Activated CD4-positive, alpha-beta T cell treated with anti-CD3 and anti-CD28 coated beads, Interleukin-2, amount 10 ng/mL, durations not matched to agents 7 days and 5 days (primary cell): ENCODE measurements at places on chromosomes 7 and 10.
A peak's percentile ranks its signal among the peaks of the same experiment; 100 is the strongest.

- DNase-seq = peak; percentile 48
These were observed 650 bp upstream of the TM9SF3 start for GRCh38 chr10:96587264-96588059.

DNA sequence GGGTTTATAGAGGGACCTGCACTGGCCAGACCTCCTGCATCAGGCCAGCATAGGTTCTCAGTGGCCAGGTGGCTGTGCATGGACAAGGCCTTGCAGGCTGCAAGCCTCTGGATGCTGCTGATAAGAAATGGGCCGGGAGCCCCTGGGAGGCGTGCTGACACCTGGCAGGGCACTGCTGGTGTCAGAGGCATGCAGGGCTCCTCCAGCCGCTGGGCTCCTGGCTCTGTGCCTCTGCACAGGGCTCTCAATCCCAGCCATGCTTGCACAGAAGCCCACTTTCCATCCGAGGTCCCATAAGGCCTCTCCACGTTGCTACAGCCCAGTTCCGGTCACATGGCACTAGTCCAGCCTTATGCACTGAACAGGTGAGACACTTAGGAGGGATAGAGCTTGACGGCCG is 27.3 kb downstream of the ANTXRL start:
- DNase-seq = no peak

DNA sequence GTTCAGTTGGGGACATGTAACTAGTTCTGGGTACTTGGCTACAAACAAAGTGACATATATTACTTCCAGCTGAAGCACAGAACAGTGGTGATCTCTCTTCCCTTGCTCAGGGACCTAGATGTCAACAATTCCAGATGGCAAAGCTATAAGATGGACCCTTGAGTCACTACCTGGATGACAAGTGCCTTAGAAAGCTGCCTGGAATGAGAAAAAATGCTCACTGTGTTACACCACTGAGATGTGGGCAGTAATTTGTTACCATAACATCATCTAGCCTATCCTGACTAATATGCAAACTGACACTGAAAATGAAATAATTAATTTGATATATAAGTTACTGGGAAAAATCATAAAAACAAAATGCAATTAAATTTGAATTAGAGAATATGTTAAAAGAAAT is 16.4 kb upstream of the CTTNBP2 start:
- DNase-seq = no peak

GRCh38 chr7:5661942-5662341 is 119.5 kb downstream of the RNF216 start:
- DNase-seq = peak; percentile 16

DNA sequence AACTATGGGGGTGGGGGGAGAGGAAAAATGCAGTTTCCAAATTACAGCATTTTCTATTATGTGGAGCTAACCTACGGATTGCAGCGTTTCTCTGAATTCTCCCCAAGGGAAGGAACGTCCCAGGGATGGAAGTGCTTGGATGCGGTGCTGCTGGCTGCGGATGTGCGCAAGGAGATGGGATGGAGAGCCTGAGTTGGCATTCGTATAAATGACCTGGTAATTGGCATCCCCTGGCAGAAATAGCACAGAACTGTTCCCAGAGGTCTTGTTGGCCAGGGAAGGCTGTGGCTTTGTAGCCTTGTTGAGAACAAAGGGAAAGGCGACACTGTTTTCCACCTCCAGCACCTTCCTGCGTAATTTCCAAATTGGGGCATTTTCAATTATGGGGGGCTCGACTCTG is 2.7 kb downstream of the ORAI2 start:
- DNase-seq = no peak

DNA sequence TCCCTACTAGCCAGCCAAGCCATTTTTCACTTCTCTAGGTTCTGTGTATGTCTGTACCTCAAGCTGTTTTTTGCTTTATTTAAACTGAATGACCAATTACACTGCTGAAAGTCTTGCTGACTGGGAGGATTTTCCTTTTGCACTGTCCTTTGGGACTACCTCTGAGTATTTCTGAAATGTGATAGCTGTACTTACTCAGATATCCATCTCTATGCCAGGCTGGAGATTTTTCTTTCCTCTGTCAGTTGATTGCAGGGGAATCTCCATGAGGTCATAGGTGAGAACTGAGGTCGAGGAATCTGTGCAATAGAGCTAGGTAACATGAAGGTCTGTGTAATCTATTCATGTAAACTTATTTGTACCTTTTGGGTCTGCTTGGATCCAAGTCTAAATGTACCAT is 38.9 kb upstream of the ANKRD1 start:
- no peak for DNase-seq

DNA sequence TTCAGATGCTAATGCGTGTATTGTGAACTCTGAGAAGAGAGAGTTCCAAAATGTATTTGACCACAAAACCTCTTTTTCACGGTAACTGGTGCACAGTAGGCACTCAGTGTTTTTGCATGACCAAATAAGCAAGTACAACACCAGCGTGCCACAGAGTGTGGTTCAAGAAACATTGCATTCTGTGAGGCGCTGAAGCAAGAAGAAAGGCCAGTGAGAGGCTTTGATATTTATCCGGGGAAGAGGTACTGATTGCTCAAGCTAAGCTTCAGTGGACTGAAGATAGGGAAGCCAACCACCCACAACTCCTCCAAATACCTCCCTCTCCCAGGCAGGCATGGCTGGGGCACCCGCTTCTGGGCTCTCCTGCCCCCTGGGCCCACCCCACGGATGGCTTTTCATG is 611.2 kb downstream of the SDK1 start:
- DNase-seq = no peak

- DNase-seq = no peak
These were observed 1050.7 kb downstream of the SORCS3 start for GRCh38 chr10:105691811-105692210.

- no peak for DNase-seq
These were observed 85.3 kb upstream of the CCDC6 start for GRCh38 chr10:59991661-59992060.

GRCh38 chr7:1849351-1850041 is 179.4 kb downstream of the ELFN1 start:
- no peak for DNase-seq

DNA sequence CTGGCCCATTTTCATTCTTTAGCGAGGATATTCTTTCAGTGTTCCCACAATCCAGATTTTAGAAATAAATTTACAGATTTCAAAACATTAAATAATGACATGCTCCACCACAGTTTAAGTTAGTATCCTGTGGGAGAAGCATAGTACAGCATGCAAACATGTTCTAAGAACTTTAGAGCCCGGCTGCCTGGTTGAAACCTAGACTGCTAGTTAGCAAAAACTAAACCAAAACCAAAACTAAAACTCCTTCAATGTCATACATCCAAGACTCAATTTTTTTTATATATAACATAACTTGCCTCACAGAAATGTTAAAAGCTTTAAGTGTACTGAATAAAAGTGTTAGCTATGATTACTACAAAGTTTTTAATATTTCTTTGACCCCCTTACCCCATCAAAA is 17.0 kb downstream of the TRA2A start:
- no peak for DNase-seq
